Dermis microvascular lymphatic vessel endothelial cell (primary cell): ENCODE measurements at places on chromosomes 12 and 14. TPM values are rescaled to one million over a fixed set of nuclear protein-coding genes. Genes with fewer than 3 reads are reported as not detected.

The ADAMTS20 gene
- total RNA-seq, result not detected in 2 replicates

The ZFHX2 gene
- 0.13 TPM in 2 replicates for total RNA-seq

The ITPK1 gene
- total RNA-seq, result 9.6 and 19.5 TPM in 2 replicates

DNA sequence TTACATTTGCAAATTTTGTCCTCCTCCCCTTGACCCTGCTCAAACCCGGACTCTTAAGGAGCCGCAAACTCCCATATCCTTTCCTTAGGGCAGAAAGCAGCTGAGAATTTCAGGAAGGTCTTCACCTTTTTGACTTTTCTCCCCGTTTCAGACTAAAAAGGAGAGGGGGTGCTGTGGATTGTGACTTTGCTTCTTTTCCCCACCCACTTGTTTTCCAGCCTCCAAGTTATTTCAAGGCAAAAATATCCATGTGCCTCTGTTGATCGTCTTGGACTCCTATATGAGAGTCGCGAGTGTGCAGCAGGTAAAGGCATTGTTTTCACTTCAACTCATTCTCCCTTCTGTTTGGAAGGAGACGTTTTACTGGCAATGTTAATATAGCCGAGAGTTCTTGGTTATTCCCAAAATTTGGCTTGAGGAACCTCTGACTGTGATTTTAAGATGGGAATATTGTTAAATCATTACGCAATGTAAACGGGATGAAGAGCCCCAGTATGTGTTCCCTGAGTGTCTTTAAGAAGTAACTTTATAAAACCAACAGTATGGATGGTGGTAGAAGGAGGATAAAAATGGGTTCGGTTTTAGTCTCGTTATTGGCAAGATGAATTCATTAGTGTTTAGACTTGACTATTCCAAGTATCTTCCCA lies 663 bp downstream of the LRRK2 start:
- no peak for DNase-seq

The SIX1 gene
- total RNA-seq, result under 0.01 TPM in 1 of 2 replicates, not detected in the other

The PPP1R1A gene
- total RNA-seq, result not detected in 2 replicates

DNA sequence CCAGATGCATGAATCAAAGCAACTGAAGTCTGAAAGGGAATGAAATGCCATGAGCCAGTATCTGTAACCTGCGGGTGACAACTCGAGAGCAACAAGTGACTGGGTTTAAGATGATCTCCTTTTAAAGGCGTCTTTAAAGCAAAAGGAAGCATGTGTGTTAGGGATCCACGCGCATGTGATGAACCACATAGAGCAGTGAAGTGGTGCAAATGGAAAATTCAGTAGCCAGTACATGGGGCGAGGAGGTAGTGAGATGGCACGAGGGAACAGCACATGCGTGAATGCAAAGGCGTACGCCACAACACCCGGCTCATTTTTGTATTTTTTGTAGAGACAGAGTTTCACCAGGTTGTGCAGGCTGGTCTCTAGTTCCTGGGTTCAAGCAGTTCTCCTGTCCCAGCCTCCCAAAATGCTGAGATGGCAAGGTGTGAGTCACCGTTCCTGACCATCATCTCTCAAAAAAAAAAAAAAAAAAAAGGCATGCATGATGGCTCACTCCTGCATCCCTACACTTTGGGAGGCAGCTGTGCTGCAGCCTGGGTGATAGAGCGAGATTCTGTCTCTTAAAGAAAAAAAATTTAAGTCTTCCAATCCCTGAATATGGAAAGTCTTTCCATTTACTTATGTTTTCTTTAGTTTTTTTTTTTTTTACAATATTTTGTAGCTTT lies 24.6 kb upstream of the BCL7A start:
- DNase-seq, result no peak

DNA sequence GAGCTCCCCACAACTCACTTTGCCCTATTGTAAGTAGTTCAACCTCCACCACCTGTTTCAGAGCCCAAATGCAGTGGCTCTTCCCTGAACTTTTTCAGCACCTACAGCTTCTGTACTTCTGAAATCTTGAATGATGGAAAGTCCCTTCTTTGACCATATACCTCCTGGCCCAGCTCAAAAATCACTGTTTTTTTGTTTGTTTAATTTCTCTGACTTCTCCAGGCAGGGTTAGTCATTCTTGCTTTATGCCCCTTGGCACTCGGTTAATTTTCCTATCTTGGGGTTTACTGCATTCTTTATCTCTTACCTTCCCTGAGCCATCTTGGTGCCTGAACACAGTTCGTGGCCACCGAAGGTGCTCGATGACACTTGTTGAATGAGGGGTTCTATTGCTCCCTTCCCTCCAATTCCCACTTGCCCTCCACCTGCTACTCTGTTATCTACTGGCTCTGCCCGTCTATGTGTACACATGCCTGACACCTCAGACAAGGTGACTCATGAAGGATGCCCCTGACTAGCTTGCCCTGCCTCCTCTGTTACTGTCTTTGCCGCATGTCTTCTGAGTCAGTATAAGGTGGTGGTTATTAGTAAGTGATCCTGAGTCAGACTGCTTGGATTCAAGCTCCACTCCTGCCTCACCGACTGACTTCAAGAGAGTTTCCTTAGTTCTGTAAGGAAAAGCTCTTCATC lies 4.4 kb downstream of the AMHR2 start:
- DNase-seq, result no peak

GRCh38 chr14:30779210-30779609 lies 95.1 kb upstream of the COCH start:
- DNase-seq, result no peak

The NTN4 gene
- 204 and 516 TPM in 2 replicates for total RNA-seq

- peak; percentile 10 for DNase-seq
Measured at GRCh38 chr14:84465880-84466279, 1064.1 kb upstream of the FLRT2 start.

DNA sequence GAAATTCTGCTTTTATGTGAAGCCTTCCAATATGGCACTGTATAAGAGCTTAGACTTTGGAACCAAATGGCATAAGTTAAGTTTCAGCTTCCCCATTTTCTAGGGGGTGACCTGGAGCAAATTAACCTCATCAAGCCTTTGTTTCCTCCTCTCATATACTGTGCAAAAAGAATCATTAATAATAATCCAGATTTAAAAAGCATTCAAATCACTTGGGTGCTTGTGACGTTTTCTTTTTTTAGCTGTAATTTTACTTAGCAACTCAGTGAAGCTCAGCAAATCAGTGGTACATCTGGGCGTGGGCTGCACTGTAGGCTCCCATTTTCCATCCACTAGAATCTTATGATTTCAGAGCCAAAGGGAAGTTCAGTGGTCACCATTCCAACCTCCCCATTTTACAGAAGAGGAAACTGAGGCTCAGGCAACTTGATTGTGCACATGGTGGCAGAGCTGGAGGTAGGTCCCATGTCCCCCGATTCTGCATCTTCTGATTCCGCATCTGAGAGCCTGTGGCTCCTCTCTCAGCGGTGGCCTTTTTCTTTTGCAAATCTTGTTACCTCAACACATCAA lies 131.2 kb downstream of the SNAPC1 start:
- DNase-seq, result no peak

- no peak for DNase-seq
Measured at GRCh38 chr12:68119724-68120211, 39.8 kb downstream of the IFNG start.

The SPIC gene
- not detected in 2 replicates for total RNA-seq

GRCh38 chr14:70981000-70981952 lies 74.0 kb downstream of the PCNX1 start:
- DNase-seq, result no peak

GRCh38 chr12:98895086-98895651 lies 250.1 kb downstream of the APAF1 start:
- no peak for DNase-seq

The EPYC gene
- not detected in 2 replicates for total RNA-seq

The DDX55 gene
- 8.6 and 9.9 TPM in 2 replicates for total RNA-seq

GRCh38 chr12:31742891-31743290 lies 14.1 kb upstream of the AMN1 start:
- no peak for DNase-seq

DNA sequence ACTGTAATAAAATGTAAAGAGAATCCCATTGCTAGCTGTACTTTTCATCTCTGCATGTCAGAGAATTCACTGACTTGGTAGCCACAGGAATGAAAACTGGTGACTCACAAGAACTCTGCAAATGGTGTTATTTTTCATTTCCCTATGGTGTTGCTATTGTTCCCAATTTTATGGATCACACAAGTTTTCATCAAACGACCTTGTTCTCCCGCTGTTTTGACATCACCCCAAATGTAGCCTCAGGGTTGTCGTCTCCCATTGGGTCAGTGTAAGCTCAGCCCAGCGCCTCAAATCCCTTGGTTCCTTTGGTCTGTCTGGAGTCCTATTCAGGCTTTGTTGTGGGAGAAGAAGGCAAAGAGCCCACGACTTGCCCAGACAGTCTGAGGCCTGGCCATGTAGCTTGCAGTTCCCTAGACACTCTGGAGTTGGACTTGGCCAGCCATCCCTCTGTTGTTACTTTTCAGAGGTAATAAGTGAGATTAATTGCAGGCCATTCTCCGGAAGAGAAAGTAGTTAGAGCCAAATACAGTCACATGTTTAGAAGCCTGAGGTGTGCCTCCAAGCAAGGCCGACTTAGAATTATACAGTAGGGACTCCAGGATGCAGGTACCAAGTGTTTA lies 159.2 kb downstream of the TGFB3 start:
- no peak for DNase-seq

GRCh38 chr12:127237151-127237550 lies 1029.8 kb upstream of the TMEM132C start:
- no peak for DNase-seq

The AQP2 gene
- total RNA-seq, result not detected in 2 replicates

The B4GALNT3 gene
- under 0.01 TPM in 2 replicates for total RNA-seq

The ZNF268 gene
- 22.3 and 34.5 TPM in 2 replicates for total RNA-seq

DNA sequence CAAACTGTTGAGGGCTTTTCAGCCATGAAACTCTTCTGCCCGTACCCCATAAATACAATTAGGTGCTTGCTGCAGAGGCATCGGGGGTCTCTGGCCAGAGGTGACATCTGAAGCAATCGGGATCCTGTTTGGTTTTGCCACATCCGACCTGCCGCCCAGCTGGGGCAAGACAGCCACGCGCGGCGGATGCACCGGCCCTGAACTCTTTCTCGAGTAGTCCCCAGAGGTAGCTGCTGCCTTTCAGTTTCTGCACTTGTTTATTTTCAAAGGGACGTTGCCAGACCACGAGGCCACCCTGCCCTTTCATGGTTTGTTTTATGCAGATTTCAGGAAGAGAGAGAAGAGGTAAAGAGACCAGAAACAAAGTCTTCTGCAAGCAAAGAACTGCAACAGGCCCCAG lies 10.6 kb upstream of the MLXIP start:
- DNase-seq, result peak; percentile 75

- peak; percentile 94 for DNase-seq
Measured at GRCh38 chr12:124906606-124907261, 7.7 kb downstream of the UBC start.
